ENCODE measurements at places on chromosomes 2 and 18.

DNA sequence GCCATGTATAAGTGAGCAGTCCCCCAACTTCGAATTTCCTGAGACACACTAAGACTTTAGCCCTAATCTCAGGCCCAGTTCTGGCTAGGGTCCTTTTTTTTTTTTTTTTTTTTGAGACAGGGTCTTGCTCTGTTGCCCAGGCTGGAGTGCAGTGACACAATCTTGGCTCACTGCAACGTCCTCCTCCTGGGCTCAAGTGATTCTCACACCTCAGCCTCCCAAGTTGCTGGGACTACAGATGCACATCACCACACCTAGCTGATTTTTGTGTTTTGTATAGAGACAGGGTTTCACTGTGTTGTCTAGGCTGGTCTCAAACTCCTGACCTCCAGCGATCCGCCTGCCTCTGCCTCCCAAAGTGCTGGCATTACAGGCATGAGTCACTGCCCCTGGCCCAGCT is 23.9 kb upstream of the TGIF1 start:
- DNase-seq: no peak

DNA sequence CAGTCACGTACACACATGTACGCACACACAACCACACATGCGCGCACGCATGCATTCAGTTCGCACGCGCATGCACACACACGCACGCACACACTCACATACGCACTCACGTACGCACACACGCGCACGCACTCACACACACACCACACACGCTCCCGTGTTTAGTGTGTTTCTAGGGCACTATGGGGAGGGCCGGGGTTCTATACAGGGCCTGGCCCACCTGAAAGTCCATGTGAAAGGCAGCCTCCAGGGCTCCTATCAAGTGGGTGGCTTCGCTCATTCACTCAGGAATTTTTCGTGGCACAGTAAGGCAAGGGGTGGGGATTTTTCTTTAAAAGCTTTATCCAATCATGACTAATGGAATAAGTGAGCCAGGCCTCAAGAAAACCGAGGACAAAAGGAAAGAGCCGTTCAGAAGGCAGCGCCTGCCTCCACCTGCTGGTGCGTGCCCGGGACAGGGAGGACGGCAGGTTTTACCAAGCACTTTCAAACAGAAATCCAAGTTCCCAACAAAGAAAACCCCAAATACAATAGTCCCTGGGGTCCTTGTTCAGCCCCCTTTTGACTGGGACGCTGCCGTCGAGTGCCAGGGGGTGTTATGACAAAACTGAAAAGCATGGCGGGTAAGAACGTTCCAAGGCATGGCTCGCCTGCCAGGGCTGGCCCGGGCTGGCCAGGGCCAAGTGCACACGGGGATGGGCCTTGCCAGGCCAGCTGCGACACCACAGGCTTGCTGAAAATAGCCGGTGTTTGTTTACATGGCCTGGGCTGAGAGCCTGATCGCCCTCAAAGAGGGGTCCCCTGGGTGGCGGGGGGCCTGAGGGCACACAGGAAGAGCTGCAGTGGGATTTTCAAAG is 110.0 kb downstream of the HDAC4 start:
- no peak for DNase-seq

- DNase-seq: no peak
Measured at GRCh38 chr2:220166616-220167015, 539.2 kb downstream of the SLC4A3 start.

DNA sequence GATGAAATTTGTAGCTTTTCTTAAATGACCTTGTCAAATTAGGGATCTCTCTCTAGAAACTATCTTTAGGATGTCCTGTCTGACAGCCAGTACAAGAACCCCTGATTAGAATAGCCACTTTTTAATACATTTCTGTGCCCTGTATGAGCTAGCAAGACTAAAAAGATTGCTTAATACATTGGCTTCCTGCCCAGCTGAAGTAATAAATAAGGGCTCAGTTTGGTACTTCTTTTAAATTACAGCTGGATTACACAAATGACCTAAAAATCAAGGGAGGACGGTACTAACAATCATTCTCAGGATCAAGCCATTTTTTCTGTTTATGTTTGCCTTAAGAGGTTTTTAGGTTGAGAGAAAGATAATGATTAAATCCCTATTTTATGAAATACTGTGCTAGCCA is 11.6 kb upstream of the OLA1 start:
- no peak for DNase-seq

GRCh38 chr2:102839668-102840388 is 78.0 kb downstream of the TMEM182 start:
- DNase-seq: peak; percentile 47

- no peak for DNase-seq
Measured at GRCh38 chr2:172710584-172711047, 25.0 kb upstream of the RAPGEF4 start.

- no peak for DNase-seq
Measured at GRCh38 chr18:63182861-63183260, 136.7 kb downstream of the BCL2 start.

DNA sequence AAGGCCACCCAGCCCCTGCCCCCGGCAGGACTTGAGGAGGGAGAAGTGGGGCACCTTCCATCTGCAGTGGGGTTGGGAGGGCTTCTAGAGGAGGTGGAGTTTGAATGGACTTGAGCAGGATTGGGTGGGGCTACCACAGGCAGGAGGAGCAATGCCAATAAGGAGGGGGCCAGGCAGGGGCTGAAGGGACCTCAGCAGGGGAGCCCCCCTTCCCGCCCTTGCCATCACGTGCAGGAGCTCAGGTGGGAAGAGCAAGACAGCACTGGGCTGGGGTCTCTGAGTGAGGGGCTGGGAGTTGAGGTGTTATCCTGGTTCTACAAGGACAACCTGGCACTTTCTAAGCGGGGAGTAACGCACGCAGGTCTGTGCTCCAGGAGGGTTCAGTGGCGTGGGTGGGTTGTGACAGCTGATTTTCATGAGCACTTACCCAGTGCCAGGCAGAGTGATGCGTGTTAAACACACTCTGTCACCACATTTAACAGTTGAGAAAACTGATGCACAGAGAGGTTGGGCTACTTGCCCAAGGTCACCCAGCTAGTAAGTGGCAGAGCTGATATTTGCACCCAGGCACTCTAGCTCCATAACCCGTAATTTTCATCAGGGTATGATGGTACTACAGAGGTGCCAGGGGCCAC is 4.8 kb downstream of the CHRND start:
- no peak for DNase-seq

GRCh38 chr2:128241896-128242295 is 76.8 kb downstream of the HS6ST1 start:
- DNase-seq: no peak

GRCh38 chr2:63992061-63992685 is 27.1 kb downstream of the VPS54 start:
- DNase-seq: no peak

All from hypothalamus (tissue), 51 donors.